Stimulated activated CD4-positive, alpha-beta T cell treated with anti-CD3 and anti-CD28 coated beads, TNF-alpha, amount 100 ng/mL, for 4 hours (primary cell): ENCODE measurements at places on chromosomes 1 and 21.

GRCh38 chr1:236845830-236846229, 50.7 kb downstream of the MTR start:
- no peak for DNase-seq

- peak; percentile 17 for DNase-seq
Measured at GRCh38 chr21:44618909-44619308, 7.0 kb downstream of the KRTAP10-8 start.

- peak; percentile 22 for DNase-seq
Measured at GRCh38 chr1:167401260-167401873, 117.0 kb downstream of the CD247 start.

DNA sequence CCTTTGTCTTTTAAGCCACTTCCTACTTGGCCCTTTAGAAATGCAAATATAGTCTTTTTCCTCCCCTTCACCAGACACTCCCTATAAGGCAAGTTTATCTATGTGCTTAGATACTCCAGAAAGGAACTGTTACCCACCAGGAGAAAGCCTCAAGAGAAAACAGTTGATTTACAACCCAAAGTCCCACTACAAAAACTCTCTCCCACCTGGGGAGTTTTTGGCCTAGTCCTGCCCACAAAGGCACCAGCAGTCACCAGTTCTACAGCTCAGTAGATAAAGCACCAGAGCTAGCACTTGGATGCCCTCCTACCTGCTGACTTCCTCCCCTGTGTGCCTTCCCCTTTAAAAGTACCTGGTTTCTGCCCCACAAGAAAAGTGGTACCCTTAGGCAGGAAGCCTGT, 27.7 kb upstream of the HAO2 start:
- no peak for DNase-seq

- DNase-seq: no peak
Measured at GRCh38 chr1:11951901-11952300, 17.4 kb downstream of the PLOD1 start.

GRCh38 chr1:35931446-35932157, 697 bp downstream of the AGO3 start:
- no peak for DNase-seq

GRCh38 chr1:243520831-243521230, 265.0 kb downstream of the SDCCAG8 start:
- no peak for DNase-seq

DNA sequence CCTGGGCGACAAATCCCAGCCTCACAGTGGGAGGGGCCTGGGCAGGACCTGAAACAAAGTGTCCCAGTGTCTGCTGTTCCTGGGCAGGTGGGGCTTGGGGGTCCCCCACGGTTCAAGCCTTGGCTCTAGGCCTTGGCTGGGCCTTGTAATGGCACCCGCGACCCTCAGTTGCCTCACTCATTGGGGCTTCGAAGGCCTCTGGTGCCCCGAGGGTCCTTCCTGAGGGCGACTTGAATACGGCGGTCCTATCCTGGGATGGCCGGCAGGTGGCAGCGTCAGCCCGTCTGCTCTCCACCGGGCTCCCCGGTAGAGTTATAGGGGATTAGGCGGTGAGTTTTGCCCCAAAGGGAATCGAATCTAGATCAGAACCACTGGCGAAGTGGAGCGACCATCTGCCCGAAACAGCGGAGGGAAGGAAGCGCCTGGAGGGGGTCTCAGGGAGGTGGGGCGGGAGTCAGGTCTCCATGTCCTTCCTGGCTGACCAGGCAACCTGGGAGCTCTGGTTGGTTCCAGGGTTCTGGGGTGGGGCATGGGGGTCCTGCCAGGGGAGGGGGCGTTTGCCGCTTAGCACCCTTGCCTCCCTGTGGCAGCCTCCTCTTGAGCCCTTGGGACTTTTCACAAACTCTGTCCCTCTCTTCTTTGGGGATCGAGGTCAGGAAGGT, 2.1 kb upstream of the PEX10 start:
- DNase-seq: peak; percentile 74

DNA sequence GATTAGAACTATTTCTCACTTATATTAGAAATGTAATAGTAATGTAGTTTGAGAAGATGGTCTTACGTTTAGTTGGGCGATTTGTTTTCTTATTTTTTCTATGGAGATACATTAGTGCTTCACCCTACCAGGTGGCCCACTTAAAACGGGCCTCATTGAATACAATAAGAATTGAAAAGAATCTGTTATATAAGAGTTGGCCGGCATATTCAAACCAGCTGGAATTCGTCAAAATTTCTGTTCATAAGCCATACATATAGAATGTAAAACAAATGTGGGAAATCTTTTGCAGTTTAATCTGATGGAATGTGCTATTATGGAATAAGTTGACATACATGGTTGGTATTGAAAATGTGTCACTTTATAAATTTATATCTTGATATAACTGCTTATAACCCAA, 96.4 kb upstream of the C1orf105 start:
- no peak for DNase-seq

GRCh38 chr1:54268762-54269297, 68.9 kb downstream of the MRPL37 start:
- DNase-seq: no peak

- DNase-seq: no peak
Measured at GRCh38 chr21:42557420-42557819, 43.8 kb downstream of the SLC37A1 start.

GRCh38 chr1:91831132-91831930, 54.6 kb downstream of the TGFBR3 start:
- DNase-seq: no peak
